ENCODE measurements at places on chromosomes 4 and X. TPM values are rescaled to one million over a fixed set of nuclear protein-coding genes. Genes with fewer than 3 reads are reported as not detected.
A peak's percentile ranks its signal among the peaks of the same experiment; 100 is the strongest.

GCNA gene
- total RNA-seq: 0.95 TPM

SAP30 gene
- 21.1 TPM for total RNA-seq

GRK4 gene
- total RNA-seq: 1.8 TPM

GRCh38 chr4:13464543-13464942, 19.6 kb downstream of the RAB28 start:
- no peak for DNase-seq

DNA sequence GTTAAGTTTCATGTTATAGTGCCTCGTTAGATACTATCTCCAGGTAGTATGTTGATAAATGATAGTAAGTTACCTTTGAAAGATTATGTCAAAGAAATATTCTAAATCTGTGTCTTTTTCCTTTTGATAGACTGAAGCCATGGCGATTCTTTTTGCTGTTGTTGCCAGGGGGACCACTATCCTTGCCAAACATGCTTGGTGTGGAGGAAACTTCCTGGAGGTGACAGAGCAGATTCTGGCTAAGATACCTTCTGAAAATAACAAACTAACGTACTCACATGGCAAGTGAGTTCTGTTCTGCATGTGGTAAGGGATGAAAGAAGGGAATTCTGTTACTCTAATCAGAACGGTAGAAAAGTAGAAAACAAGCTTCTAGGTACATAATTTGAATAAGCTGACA, 8.2 kb downstream of the VAMP7 start:
- DNase-seq: no peak

DNA sequence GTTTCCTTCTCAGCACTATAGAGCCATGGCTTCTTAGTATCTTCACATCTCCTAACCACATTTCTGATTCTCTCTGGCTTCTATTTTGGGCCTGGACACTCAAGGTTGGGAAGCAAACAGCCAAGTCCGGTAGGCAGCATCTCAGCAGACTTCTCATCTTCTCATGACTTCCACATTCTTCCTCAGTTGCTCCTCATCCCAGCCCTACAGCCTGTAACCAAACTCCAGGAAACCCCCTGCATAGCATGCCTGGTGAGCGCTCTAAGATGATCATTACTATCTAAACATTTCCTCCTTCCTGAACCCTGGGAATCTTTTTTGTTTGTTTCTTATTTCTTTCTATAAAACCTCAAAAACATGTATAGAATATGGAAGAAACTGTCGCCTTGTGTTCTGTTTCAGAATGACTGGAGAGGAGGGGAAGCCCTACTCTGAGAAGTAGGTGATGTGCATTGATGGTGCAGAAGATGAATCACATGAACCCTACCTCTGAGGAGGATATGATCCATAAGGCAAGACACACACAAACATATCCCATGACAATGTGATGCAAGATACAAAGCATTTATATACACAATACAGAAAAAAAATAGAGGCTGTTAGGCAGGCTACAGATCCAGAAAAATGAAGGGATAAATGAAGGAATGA, 219.8 kb upstream of the GYPA start:
- no peak for DNase-seq

- DNase-seq: peak; percentile 29
These were observed 42.9 kb upstream of the INTS6L start for GRCh38 chrX:135477576-135477975.

GRCh38 chr4:134632056-134632455, 430.5 kb upstream of the PABPC4L start:
- DNase-seq: no peak

DNA sequence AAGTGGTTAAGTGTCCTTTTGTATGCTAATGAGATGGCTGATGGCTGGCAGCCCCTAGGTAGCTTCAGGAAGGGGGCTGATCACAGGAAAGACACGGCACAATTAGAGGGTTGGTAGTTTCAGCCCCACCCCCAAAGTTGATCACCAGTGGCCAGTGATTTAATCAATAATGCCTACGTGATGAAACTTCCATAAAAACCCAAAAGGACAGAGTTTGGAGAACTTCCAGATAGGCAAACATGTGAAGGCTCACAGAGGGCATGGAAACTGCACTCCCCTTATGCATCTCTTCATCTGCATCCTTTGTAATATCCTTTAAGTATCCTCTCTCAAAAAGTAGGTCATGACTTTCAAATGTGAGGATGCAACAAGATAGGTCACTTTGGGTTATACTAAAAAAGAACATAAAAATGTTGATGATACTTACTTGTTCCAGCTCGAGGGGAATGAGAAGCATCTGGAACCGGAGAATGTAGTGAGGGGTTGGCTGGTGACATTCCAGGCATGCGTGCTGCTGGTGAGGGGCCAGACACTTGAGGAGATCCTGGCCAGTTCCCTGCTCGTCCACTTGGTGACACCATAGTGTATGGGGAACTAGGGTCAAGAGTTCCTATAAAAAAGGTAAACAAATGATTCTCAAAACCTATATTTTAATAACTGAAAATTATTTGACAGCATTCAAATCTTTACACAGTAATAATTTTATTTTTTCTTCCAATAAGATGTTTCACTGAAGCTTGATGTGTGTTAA, 16.7 kb upstream of the CXorf38 start:
- DNase-seq: no peak

DNA sequence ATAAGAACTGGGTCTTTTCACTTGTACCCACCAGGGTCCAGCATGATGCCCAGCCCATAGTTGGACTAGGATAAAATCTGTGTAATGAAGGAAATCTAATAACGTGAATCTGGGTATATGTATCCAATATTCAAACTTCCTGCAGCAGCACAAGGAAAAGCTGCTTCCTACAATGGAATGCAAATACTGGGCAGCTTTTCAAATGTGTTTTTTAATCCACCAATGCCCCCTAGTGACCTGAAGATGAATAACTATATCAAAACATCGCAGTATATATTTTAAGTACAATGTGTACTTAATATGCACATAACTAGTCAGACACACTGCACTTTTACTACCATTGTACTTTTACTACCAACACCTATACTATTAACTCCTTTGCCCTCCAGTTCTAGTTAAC, 5.3 kb downstream of the APOO start:
- DNase-seq: no peak
